Left cardiac atrium (tissue), 4 donors: ENCODE measurements at places on chromosomes 16 and 17. TPM values are rescaled to one million over a fixed set of nuclear protein-coding genes. Genes with fewer than 3 reads are reported as not detected.

DNA sequence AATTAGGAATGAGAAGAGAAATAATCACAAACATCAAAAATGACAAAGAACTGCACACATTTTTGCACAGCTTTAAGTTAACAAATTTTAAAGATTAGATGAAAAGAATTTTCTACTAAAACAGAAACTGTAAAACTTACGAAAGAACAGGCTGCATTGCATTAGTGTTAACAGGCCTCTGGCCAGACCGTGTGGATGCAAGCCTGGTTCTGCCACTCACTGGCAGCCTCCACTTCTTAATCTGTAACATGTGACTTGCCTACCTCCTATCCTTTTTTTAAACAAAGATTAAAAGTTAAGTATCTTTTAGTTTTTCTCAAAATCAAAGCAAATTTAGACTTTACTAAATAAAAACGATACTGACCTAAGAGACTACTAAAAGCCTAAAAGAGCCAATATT, 37.5 kb downstream of the CREBBP start:
- DNase-seq: no peak

DNA sequence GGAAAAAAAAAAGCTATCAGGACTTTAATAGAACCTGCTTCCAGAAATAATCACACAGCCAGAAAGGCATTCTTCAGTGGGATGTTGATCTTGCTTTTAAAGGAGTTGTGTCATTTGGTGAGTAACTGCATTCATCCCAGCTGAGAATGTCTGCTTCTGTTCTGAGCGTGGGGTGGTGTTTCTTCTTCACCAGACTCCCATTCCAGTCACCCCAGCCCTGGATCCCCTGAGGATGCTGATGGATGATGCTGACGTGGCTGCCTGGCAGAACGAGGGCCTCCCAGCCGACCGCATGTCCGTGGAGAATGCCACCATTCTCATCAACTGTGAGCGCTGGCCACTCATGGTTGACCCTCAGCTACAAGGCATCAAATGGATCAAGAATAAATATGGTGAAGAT, 122.5 kb downstream of the ZNF18 start:
- no peak for DNase-seq

DNA sequence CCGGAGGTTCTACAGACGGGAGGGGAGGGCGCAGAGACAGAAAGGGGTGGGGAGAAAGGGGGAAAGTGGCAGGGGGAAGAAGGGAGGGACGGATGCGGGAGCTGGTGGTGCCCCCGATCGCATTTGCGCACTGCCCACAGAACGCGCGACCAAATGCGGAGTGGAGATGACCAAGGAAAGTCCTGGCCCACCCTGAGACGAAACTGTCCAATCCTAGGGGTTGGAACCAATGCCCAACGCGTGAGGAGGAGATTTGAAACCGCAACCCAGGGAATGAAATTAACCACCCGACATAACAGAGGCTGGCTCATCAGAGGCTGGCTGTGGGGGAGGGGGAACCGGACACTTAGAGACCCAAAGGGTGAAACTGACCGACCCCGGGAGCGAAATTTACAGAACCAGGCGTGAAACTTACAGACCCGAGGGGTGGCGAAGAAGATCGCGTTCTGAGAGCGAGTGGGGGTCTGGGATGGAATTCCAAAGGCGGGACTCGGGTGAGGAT, 1.4 kb downstream of the HES7 start:
- DNase-seq: no peak

DNA sequence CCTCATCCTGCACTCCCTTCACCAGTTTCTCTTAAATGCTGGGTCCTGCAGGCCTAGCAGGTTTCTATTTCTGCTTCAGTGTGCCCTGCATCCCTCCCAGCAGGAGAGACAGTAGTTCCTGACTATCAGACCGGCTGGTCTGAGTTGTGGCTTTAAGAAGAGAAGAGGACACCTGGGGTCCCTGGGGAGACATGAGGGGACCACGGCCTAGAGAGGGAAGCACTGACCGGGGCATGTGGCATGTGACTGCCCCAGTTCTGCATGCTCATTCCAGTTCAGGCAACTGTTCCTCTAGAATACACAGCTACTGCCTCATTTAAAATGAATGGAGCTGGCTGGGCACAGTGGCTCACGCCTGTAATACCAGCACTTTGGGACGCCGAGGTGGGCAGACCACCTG, 61.3 kb downstream of the GPRC5B start:
- no peak for DNase-seq

- no peak for DNase-seq
These were observed 203.5 kb upstream of the TNRC6C start for GRCh38 chr17:77754956-77755355.

GRCh38 chr17:43756201-43756600, 2.4 kb downstream of the SOST start:
- no peak for DNase-seq

- DNase-seq: peak; percentile 67
These were observed 499 bp downstream of the PIP4K2B start for GRCh38 chr17:38798614-38799500.

DNA sequence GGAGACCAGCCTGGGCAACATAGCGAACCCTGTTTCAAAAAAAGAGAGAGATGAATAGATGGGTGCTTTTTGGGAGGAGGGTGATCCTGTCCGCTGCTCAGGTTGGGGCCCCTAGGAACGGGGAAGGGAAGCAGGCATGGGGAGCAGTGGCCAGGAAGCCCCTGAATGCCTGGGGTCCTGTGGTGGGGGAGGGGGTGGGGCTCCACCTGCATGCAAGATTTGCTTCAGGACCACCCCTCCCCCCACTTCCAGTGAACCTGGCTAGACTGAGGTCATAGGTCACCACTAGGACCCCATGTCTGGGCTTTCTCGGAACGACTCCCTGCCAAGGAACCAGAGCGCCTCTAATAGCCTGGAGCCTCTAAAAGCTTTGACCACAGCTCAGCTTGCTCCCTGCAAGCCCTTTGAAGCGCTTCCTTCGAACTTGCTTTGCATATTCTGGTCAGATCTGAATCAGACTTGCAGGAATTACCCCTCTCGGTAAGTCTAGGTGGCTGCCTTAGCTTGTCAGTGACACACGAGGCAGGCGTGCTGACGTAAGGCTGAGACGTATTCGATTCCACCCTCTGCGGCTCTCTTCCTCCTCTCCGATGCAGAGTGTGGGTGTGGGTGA, 3.7 kb downstream of the SOCS3 start:
- peak; percentile 57 for DNase-seq

DNA sequence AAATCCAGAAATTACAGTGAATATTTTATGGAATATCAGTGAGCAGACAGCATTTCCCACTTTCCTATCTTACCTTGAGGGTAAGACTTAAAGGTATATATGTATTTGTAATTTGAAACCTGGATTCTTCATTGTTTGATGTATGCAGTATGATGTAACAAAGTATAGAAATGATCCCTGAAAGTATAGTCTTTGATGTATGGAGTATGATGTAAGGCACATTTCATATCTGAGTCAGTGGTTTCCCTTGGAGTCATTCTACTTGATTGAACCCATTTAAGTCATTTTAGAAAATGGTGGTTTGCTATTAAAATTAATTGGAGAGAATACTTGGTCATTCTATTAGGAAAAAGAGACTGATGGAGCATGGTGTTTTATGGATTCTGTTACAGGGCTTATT, 10.1 kb downstream of the AMZ2 start:
- DNase-seq: no peak

DNA sequence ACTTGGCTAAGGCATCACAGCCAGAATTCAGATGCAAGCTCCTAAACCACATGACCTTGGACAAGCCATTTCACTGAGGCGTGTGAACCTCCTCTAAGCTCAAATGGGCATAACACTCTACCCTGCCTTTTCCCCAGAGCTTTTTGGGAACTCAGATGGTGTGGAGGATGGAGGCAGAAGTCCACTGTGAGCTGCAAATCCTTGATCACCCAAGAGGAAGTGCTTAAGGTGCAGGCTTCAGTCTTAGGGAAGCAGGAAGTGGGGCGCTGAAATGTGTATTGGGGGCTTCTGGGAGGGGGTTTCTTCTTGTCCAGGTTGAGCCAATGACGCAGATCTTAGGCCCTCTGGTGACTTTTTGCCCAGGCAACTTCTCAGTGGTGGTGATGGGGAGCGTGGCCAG, 12.9 kb downstream of the CIITA start:
- no peak for DNase-seq

GRCh38 chr16:54128629-54129234, 157.9 kb downstream of the IRX3 start:
- no peak for DNase-seq

- no peak for DNase-seq
These were observed 14.4 kb downstream of the SYT17 start for GRCh38 chr16:19182481-19182880.

- DNase-seq: no peak
These were observed 13.3 kb upstream of the PMP22 start for GRCh38 chr17:15278380-15278779.

DNA sequence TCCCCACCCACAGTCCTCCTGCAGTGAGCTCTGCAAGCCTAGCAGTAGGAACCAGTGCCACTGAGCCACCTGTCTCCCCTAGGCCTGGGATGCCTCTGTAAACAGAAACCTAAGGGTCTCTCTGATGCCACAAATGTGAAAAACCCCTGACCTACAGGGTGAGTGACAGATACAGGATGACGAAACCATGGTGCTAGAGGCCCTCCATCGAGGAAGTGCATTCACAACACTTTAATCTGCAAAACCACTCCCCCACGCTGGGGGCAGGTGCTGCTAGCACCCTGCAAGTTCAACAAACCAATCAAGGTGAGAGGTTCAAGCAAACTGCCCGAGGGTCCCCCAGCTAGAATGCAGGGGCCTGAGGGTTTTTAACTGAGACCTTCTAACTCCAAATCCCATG, 59.5 kb downstream of the CDYL2 start:
- no peak for DNase-seq

DNA sequence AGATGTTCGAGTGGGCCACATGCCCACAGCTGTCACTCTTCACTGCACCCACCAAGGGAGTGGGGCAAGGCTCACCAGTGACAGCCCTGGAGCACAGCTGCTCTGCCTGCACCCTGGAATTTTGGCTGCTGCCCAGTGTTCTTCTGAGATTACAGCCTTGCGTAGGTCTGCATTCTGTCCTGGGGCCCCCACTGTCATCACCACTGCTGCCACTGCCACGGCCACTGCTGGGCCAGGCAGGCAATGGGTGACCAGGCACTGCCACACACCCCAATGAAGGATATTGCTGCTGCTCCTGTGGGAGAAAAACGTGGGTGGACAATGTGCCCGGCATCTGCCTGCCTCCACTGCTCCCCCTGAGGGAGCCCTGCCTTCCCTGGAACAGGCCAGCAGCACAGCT, 1717.0 kb downstream of the TP53TG3F start:
- no peak for DNase-seq

DNA sequence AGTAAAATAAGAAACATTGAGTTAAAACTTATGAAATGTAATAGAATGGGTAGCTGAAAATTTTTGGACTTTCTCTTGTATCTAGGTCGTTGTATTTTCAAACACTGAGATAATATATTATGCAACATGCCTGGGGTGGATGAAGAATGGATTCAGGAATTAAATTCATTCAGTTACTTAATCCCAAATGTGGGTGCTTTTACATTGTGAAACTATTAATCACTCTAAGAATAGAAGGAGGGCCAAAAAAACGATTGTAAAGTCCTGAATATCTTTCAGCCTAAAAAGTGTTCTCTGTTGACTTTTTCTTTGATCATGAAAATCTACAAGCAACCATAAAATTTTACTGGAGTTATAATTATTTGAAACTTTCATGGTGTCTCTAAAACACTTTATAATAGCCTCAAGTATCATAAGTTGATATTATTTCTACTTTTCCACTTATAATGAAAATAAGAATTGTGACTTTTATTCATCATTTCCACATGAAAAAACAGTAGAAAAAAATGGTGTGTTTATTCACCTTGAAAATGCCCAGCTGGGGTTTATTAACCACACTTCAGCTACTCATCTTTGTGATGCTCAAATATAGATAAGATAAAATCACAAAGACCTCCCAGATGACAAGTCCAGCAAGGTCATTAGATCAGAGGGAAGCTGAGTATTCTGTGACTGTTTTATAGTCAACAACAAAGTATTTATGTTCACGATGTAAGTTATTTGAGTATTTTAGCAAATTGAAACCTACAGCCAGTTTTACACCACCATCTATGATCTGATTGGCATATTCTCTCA, 619.9 kb upstream of the SOX9 start:
- no peak for DNase-seq

- DNase-seq: peak; percentile 28
These were observed 27.7 kb upstream of the GOSR1 start for GRCh38 chr17:30449480-30449879.

DNA sequence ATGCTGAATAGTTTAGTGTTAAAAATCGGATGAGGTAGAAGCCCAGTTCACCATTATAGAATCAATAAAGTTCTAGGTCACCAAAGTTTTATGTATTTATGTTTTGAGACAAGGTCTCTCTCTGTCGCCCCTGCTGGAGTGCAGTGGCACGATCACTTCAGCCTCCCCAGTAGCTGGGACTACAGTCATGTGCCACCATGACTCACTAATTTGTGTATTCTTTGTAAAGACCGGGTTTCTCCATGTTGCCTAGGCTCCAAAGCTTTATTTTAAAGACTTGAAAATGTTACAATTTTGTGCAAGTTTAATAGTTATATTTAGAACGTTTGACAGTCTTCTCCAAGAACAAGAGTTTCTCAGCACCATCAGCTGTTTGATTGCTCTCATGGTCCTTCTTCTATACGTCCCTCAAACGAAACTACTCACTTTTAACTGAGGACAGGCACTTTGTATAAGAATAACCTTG, 32.1 kb downstream of the NDE1 start:
- peak; percentile 30 for DNase-seq

GRCh38 chr16:23132775-23133463, 16.3 kb downstream of the USP31 start:
- peak; percentile 54 for DNase-seq

DNA sequence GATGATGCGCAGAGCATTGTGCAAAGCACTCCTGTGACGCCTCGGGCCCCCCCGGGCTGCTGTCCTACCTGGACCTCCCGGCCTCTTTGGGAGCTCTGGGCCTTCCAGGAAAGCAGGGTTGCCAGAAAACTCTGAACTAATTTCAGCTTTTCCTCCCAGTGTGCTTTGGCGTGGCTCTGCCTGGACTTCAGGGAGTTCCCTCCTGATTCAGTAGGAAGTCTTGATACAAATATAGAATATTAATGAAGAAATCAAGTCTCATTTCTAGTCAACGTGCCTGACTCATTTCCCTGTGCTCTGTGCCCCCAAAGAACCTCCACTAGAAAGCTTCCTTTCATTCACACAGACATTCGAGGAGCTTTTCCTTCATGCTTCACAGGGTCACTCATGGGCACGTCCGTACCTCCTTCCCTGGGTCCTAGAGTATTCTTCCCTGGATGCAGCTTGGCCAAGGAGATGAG, 84.0 kb upstream of the NOL11 start:
- DNase-seq: peak; percentile 33

DNA sequence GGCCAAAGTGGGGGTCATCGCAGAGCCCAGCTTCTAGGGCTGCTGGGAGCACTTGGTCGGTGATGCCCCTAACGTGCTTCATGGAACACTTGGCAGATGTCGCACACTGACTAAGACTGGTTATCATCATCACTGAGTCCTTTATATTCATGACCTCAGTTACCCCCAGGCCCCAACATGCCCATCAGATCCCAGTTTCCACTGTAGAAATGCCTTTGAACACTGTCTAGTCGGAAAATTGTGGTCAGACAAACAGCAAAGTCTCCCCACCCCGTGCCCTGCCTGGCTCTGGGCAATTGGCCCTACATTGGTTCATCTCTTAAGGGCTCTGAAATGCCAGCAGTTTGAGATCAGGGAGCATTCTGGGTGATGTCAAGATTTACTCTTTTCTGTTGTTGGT, 51.3 kb downstream of the NKD1 start:
- DNase-seq: no peak

The SSTR5 gene
- 10.7 TPM for total RNA-seq

The CLEC3A gene
- not detected for total RNA-seq

The UTS2R gene
- 0.32 TPM for total RNA-seq

The WNT3 gene
- 2.1 TPM for total RNA-seq

The SGCA gene
- total RNA-seq: 131 TPM

The AIPL1 gene
- total RNA-seq: not detected
